A549 treated with ZK216348 at 1 μM for 4 hours (cell line): ENCODE measurements at places on chromosomes 7 and 10. TPM values are rescaled to one million over a fixed set of nuclear protein-coding genes. Genes with fewer than 3 reads are reported as not detected.

The TUBAL3 gene
- total RNA-seq = 0.22 to 0.45 TPM (median 0.33 TPM) in 5 replicates

The VPS37D gene
- total RNA-seq = 2.6 to 7.3 TPM (median 5.4 TPM) in 5 replicates

The OR2A2 gene
- not detected in 5 replicates for total RNA-seq

The SPAM1 gene
- total RNA-seq = not detected in 5 replicates

The OPN4 gene
- total RNA-seq = not detected in 5 replicates

The SEMA3E gene
- 1.8 to 3.0 TPM (median 2.2 TPM) in 5 replicates for total RNA-seq

The CARD11 gene
- total RNA-seq = 1.2 to 2.5 TPM (median 1.6 TPM) in 5 replicates

The OPALIN gene
- not detected in 5 replicates for total RNA-seq

The ASL gene
- total RNA-seq = 16.4 to 25.7 TPM (median 21.9 TPM) in 5 replicates

The FIGNL1 gene
- total RNA-seq = 12.1 to 19.9 TPM (median 17.5 TPM) in 5 replicates

The ODAD2 gene
- total RNA-seq = not detected in 5 replicates

The IGF2BP3 gene
- 19.2 to 34.3 TPM (median 24.8 TPM) in 5 replicates for total RNA-seq

The LIPJ gene
- total RNA-seq = not detected in 5 replicates

The FXYD4 gene
- total RNA-seq = not detected in 5 replicates

The CYP26A1 gene
- total RNA-seq = 1.6 to 3.9 TPM (median 2.5 TPM) in 5 replicates

The NUTM2D gene
- total RNA-seq = 0.73 to 1.7 TPM (median 1.3 TPM) in 5 replicates

The FAM241B gene
- 13.3 to 22.9 TPM (median 18.8 TPM) in 5 replicates for total RNA-seq

The ECHDC3 gene
- 6.6 to 10.4 TPM (median 8.5 TPM) in 5 replicates for total RNA-seq

The NEURL1 gene
- total RNA-seq = 0.47 to 0.96 TPM (median 0.74 TPM) in 5 replicates

The TMEM229A gene
- not detected in 5 replicates for total RNA-seq

The UNCX gene
- 0.21 TPM in 1 of 5 replicates, not detected in the others for total RNA-seq

The SFRP4 gene
- 2.5 to 7.7 TPM (median 5.3 TPM) in 5 replicates for total RNA-seq

The HDAC9 gene
- total RNA-seq = 0.05 to 0.40 TPM (median 0.19 TPM) in 5 replicates

The OLAH gene
- 0.28 to 0.48 TPM (median 0.45 TPM) in 3 of 5 replicates, not detected in the others for total RNA-seq

The EVX1 gene
- total RNA-seq = 0.14 to 0.19 TPM (median 0.15 TPM) in 3 of 5 replicates, not detected in the others

The ADAP1 gene
- total RNA-seq = 2.3 to 6.6 TPM (median 5.0 TPM) in 5 replicates

The CRTAC1 gene
- 1.0 to 1.4 TPM (median 1.2 TPM) in 5 replicates for total RNA-seq

The UCN3 gene
- total RNA-seq = not detected in 5 replicates

The LRRC61 gene
- 0.09 to 0.17 TPM (median 0.14 TPM) in 4 of 5 replicates, not detected in the other for total RNA-seq

The CAV2 gene
- total RNA-seq = 152 to 218 TPM (median 182 TPM) in 5 replicates

The BTBD16 gene
- total RNA-seq = 0.22 to 0.92 TPM (median 0.58 TPM) in 5 replicates

The ZNF467 gene
- total RNA-seq = 0.45 to 1.4 TPM (median 1.3 TPM) in 5 replicates

The TMEM26 gene
- 0.05 to 0.82 TPM (median 0.22 TPM) in 4 of 5 replicates, not detected in the other for total RNA-seq

The C7orf57 gene
- 0.20 to 0.67 TPM (median 0.31 TPM) in 5 replicates for total RNA-seq

The STEAP4 gene
- total RNA-seq = not detected in 5 replicates

The DNAJC12 gene
- 49.3 to 85.7 TPM (median 60.1 TPM) in 5 replicates for total RNA-seq

The AKR1C3 gene
- 1,163 to 1,231 TPM (median 1,180 TPM) in 5 replicates for total RNA-seq

The ANKRD7 gene
- total RNA-seq = 0.28 TPM in 1 of 5 replicates, not detected in the others

The PLEKHS1 gene
- total RNA-seq = 0.04 to 0.12 TPM (median 0.09 TPM) in 3 of 5 replicates, not detected in the others

The RGS10 gene
- total RNA-seq = 47.6 to 59.2 TPM (median 52.0 TPM) in 5 replicates

The NOD1 gene
- total RNA-seq = 4.1 to 7.1 TPM (median 5.7 TPM) in 5 replicates

The SLC26A5 gene
- total RNA-seq = not detected in 5 replicates

The AHR gene
- 7.4 to 15.0 TPM (median 13.9 TPM) in 5 replicates for total RNA-seq

The OR6V1 gene
- not detected in 5 replicates for total RNA-seq

The CYP2W1 gene
- total RNA-seq = not detected in 5 replicates

The NPFFR1 gene
- total RNA-seq = not detected in 5 replicates
